ENCODE measurements at places on chromosomes 12 and 14.

DNA sequence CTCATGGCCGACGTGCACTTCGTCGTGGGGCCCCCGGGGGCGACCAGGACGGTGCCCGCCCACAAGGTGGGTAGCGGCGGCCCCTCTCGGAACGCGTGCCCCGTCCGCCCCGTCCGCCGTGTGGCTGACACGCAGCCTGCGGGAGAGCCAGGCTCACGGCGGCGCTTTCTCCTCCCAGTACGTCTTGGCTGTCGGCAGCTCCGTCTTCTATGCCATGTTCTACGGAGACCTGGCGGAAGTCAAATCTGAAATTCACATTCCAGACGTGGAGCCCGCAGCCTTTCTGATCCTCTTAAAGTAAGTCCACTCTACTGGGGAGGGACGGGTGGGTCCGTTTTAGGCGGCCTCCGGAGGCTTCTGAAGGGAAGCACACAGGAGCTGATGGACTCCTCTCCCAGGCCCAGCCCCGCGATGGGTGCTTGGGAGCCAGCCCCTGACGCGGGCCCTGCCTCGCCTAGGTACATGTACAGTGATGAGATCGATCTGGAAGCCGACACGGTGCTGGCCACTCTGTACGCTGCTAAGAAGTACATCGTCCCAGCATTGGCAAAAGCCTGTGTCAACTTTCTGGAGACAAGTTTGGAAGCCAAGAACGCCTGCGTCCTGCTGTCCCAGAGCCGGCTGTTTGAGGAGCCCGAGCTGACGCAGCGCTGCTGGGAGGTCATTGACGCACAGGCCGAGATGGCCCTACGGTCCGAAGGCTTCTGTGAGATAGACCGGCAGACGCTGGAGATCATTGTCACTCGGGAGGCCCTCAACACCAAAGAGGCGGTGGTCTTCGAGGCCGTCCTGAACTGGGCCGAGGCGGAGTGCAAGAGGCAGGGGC is 1.1 kb downstream of the BTBD6 start:
- no peak for DNase-seq

- DNase-seq: no peak
These were observed 115.0 kb upstream of the SRRM4 start for GRCh38 chr12:118866346-118866745.

DNA sequence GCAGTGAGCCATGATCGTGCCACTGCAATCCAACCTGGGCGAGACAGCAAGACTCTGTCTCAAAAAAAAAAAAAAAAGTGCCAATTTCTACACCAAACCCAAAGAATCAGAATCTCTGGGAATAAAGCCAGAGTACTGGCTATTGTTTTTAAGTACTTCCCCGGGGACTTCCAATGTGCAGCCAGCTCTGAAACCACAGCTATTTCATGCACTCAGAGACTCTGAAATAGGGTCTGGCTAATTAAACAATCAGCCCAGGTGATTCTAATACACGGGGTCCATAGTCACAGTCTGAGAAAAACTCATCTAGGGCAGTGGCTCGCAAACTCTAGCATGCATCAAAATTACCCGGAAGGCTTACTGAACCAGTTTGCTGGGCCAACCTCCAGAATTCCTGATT is 56.3 kb downstream of the SIX6 start:
- no peak for DNase-seq

- no peak for DNase-seq
These were observed 929 bp upstream of the UBE2N start for GRCh38 chr12:93442411-93443340.

DNA sequence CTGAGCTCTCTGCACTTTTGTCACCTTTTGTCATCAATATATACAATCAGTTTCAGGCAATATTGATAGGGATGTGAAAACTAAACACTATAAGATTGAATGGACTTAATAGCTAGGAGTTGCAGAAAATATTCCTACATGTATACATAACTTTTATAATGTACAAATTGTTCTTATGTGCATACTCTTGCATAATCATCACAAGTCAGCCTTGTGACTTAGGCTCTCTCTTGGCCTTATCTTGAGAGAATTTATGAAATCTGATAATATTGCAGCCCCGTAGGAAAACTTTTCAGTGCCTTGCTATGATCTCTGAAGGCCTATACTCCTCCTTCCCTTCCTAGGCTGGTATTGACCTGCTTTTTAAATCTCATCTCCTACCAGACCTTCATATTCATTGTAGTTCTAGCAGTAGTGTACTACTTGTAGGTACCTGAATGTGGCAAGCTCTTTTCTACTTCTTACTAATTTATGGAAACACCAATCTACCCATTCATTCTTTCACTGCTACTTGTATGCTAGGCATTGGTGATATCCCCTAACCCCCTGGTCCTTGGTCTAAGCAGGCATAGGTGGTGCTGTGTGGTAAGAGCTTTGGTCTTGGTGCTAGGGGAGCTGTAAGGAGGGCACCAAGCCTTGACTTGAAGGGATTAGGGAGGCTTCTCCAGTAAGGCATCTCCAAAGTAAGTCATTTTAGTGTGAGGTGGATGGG is 100.0 kb downstream of the PRKCH start:
- DNase-seq: no peak
